ENCODE measurements at places on chromosomes 3 and 15.

DNA sequence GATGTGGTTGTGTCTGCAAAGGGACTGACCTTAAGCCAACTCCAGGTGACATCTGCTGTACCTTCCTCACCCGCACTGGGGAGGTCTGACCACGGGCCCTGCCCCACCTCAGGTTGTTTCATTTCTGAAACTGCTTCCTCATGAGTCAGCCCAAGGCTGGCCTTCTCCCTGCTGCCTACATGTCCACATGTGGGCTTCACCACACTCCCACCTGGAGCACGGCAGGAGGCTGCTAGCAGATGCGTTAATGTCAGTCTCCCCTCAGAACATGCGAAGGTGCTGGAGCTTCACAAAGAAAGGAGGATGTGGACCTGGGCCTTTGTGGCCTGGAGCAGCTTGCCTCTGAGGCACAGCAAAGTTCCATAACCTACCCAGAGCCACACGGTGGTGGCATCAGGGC, 69.4 kb upstream of the PLXNA1 start:
- no peak for DNase-seq

DNA sequence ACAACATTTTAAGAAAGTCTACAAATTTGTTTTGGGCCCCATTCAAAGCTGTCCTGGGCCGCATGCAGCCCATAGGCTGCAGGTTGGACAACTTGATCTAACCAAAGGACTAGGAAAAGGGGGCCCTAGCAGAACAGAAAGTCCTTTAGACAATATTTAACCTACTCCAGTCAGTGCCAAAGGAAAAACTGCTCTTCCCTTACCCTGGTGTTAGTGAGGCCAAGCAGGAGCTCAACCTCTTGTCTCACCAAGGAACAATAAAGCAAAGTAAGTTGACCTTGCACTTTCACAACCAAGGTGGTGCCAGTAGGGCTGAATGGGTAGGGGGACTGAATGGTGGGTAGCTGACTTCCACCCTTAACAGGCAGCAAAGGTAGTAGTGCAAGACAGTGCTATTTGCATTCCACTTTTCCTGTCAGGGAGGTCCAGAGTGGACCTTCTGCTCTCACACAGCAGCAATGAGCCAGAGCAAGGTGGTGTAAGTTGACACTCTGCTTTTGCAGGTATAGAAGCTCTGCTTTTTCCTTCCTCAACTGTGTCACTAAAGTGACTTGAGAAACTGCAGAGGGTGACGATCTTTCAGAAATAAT, 124.9 kb downstream of the WDR72 start:
- no peak for DNase-seq

- DNase-seq, result no peak
Measured at GRCh38 chr3:43537225-43537624, 84.6 kb downstream of the ANO10 start.

DNA sequence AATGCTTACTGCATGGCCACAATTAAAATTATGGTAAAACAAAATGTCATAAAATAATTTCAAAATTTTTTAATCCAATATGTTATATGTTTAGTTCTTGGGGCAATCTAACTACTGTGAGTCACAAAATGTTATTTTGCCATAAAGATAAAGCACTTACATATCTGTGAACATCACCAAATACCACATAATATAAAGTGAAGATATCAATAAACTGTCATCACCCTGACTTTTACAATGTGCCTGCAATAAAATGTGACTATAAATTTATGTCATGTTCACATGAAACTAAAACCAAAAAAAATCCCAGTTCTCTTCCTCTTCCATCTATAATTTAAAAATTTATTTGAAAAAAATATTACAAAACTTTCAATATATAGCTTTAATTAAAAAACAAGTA, 191.8 kb downstream of the TBC1D5 start:
- DNase-seq, result no peak

- no peak for DNase-seq
Measured at GRCh38 chr3:81022339-81022738, 739.1 kb downstream of the GBE1 start.

- no peak for DNase-seq
Measured at GRCh38 chr3:71282976-71283375, 300.6 kb downstream of the FOXP1 start.

GRCh38 chr3:169591983-169592644, 71.4 kb downstream of the MECOM start:
- DNase-seq, result no peak

- DNase-seq, result no peak
Measured at GRCh38 chr3:28386049-28386448, 37.4 kb upstream of the AZI2 start.

- DNase-seq, result no peak
Measured at GRCh38 chr3:78050276-78051065, 1010.6 kb downstream of the ROBO2 start.

GRCh38 chr15:67130673-67131601, 65.5 kb downstream of the SMAD3 start:
- DNase-seq, result no peak

DNA sequence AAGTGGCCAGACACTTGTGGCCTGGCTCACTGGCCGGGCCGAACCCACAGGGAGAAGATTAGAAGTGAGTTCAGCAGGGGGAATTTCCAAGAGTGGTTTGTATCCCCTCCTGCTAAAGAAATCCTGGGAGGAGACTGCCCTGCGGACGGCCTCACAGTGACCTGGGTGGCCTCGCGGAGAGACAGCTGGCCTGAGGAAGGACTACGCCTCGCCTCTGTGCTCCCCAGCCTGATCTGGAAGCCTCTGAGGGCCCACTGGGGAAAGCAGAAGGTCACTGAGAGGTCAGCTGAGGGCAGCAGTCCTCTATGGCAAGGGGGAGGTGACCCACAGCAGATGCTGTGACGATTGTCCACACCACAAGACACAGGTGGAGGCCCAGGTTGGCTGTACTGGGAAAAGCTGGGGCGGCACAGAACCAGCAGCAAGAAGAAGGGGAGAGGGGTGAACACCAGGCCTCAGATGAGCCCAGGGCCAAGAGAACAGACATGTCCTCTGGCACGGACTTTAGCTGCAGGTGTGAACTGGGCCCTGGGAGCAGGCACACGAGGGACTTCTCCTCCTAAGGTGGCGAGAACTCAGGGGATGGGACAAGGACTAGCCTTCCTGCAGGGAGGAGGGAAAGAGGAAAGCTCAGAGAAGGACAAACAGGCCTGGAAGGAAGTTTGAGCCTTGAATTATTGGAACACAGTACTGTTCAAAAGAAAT, 37.2 kb upstream of the DLG1 start:
- DNase-seq, result no peak

- no peak for DNase-seq
Measured at GRCh38 chr3:11413071-11413470, 140.9 kb downstream of the ATG7 start.

DNA sequence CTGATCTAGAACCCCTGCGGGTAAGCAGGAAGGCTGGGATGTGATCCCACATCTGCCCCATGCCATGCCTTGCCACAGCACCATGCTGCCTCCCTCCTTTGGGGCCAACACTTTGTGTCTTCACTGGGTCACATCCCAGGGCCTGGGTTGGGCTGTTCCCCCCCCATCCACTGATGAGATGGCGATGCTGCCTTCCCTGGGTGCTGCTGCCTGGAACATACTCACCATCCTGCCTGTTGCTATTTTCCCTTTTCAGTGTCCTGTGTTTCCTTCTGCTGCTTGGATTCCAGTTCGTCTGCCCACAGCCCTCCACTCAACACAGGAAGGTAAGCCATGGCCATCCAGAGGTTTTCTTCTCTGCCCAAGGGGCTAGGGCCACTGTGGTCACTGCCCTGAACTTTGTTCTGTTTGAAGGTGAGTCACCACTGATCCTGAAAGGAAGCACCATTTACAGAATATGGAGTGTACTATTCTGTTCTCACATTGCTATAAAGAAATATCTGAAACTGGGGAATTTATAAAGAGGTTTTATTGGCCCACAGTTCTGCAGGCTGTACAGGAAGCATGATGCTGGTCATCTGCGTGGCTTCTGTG, 39.4 kb downstream of the THSD4 start:
- no peak for DNase-seq

DNA sequence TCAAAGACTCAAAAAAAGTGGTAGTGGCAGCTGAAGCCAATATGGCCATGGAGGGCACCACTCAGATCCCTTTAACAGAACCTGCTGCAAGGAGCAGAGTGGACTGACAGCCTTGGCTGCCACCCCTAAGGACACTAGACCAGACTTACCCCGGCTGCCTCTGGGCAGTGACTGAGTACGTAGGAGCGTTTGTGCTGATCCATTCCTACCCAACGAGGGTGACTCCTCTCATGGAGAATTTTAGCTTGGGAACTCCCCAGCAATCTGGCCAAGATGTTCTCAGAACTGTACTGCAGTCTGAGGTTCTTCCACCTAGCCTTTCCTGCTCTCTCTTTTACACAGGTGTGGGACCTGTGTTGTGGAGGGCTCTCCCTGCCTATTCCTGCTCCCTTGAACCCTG, 22.1 kb downstream of the CLEC3B start:
- no peak for DNase-seq

DNA sequence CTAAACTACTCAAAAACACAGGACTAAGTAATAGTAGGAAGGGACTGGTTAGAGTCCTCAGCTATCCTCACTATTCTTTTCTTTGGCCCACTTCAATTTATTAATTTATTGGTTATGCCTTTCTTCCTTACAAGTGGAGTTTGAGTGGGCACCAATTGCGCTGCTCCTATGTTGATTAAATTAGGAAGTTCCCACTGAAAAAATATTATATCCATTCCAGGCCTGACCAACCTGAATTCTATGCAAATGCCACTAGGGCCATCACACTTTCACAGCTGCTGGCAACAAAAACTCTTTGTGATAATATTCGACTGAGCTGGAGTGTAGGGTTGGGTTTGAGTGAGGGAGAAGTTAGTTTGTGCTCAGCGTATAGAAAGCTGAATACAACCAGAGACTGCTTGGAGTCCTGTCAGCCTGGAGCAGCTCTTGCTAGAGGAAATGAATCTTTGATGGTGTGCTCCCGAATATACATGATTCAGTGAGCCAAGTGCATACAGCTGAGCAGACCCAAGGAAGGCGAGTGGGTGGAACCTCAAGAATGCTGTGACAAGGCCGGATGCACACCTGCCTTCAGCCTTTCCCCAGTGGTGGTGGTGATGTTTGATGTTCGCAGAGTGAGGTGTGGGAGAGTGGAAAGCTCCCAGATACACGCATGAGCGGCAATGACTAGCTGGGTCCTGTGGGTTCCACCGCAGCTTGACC, 1.5 kb downstream of the ARHGEF3 start:
- no peak for DNase-seq

DNA sequence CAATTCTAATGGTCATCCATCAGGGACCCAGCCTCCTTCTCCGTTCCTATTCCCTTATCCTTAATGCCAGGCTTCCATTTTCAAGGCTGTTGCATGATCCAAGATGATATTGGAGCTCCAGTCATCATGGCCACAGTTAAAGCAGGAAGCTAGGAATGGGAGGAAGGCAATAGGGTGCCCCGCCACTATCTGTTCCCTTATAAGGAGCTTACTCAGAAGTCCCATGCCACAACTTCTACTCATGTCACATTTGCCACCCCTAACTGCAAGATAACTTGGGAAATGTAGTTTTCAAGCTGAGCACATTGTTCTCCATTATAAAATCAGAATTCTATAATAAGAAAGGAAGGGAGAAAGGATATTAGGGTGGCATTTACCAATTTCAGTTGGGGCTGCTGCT, 38.6 kb upstream of the SPSB4 start:
- peak; percentile 8 for DNase-seq

DNA sequence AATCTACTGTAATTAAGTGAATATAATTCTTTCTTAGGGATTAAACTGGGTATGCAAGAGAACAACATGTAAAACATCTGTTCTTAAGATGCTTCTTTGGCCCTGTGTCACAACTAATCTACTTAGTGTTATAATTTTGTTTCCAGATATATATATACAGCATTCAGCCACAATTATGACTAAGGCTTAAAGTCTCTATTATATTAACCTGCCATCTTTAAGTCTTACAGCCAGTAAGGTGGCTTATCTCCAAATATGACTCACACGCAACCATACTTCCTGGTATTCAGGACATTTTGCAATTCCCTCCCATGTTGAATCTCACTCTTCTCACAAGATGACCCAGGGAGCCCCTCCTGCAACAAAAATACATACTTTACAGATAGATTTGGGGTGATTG, 6.6 kb upstream of the KBTBD8 start:
- peak; percentile 54 for DNase-seq

GRCh38 chr15:47786371-47786770, 69.1 kb downstream of the SEMA6D start:
- DNase-seq, result no peak

DNA sequence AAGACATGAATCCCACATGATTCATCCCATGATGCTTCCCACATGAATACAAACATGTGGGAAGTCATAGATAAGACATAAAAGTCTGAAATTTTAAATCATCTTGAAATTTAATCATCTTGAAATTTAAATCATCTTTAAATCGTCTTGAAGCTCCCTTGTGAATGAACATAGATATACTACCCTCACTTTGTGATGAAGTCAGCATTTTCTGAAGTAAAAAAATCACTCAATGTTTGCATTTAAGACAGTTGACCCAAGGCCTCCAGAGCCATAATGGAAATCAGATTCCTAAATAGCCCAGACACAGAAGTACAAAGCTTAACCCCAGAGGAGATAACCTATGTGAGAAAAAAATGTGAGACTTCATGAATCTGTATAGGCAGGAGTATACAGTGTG, 279.4 kb downstream of the ZBBX start:
- no peak for DNase-seq

- peak; percentile 85 for DNase-seq
Measured at GRCh38 chr15:89021224-89021623, 67.0 kb upstream of the ABHD2 start.

DNA sequence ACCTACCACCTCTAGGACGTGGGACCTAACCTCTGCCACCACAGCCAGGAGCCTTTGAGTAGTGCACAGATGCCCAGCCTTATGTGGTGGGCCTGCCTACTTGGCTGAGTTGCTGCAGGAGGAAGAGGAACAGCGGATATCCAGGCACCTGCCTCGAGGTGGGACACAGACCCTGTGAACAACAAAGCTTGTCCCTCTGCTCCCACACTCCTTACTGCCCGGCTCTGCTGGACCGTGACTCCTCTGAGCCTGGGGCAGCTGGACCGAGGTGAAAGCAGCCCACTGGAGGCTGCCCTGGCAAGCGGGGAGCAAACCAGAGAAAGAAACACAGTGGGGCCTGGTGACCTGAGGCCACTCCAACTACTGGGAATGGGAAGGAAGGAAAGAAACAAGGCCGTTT, 97.8 kb downstream of the SEC22A start:
- no peak for DNase-seq

GRCh38 chr15:84736375-84736774, 12.0 kb upstream of the ZNF592 start:
- DNase-seq, result no peak

DNA sequence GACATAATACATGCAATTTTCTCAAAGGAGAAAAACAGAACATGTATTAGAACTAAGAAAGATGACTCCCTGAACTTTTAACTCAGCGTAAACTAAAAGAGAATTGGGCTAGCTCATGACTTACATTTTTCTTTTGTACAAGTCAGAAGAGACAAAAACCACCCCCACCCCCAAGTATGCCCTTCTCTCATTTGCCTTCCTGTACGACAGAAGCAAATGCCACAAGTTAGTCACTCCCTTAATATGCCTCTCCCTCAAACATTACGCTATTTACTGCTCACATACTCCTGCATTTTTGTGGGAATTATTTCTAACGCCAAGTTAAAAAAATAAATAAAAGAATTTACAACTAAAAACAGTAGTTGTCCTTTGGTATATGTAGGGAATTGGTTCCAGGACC, 22.0 kb downstream of the CPEB1 start:
- no peak for DNase-seq

Measured in OCI-M1 (cell line).